HCT116 (cell line): ENCODE measurements at places on chromosomes 6 and 20. TPM values are rescaled to one million over a fixed set of nuclear protein-coding genes. Genes with fewer than 3 reads are reported as not detected.

- DNase-seq, result peak; percentile 68
These were observed 45.6 kb upstream of the RAB23 start for GRCh38 chr6:57267586-57268293.

GRCh38 chr20:59324521-59325141 is 24.2 kb downstream of the EDN3 start:
- no peak for DNase-seq

DNA sequence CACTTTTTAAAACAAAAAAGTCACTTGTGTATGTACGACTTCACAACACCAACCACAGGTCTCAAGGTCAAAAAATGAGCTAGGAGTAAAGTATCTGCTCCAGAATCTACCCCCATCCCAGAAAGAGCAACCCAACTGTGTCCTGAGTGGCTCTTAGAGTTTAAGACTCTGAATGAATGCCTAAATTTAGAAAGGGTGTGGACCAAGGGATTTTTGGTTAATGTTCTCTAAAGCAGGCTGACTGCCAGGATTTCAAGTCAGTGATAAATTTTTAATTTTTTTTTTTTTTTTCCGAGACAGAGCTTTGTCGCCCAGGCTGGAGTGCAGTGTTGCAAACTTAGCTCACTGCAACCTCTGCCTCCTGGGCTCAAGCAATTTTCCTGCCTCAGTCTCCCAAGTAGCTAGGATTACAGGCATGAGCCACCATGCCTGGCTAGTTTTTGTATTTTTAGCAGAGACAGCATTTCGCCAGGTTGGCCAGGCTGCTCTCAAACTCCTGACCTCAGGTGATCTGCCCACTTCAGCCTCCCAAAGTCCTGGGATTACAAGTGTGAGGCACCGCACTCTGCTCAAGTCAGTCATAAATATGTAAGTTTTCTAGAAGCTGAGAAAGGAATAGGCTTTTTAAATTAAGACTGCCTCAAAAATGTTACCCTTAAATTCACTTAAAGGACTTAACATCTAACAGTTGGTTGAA is 20.2 kb downstream of the STAU1 start:
- DNase-seq, result no peak

DNA sequence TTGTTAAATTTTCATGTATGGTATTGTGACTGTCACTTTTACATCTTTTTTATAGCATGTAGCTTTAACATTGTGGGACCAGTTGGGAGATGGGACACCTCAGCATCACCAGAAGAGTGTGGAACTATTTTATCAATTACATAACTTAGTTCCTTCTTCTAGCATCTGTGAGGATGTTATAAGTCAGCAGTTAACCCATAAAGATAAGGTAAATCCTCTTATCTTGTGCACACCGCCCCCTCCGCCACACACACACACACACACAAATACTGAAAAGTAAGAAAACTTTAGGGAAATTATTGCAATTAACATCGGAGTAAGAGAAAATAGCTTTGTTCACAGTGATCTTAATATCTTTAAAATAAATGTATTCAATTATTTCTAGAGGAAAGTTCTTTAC is 60.9 kb downstream of the PGM3 start:
- DNase-seq, result no peak

GRCh38 chr20:41135888-41136679 is 1.3 kb upstream of the PLCG1 start:
- no peak for DNase-seq

- DNase-seq, result peak; percentile 15
These were observed 392.5 kb downstream of the CD83 start for GRCh38 chr6:14510038-14510437.

- no peak for DNase-seq
These were observed 122.6 kb upstream of the NOX3 start for GRCh38 chr6:155578251-155578650.

GRCh38 chr6:157983406-157984119 is 1.9 kb downstream of the SYNJ2 start:
- DNase-seq, result no peak

GRCh38 chr6:167712731-167713475 is 113.8 kb upstream of the AFDN start:
- no peak for DNase-seq

DNA sequence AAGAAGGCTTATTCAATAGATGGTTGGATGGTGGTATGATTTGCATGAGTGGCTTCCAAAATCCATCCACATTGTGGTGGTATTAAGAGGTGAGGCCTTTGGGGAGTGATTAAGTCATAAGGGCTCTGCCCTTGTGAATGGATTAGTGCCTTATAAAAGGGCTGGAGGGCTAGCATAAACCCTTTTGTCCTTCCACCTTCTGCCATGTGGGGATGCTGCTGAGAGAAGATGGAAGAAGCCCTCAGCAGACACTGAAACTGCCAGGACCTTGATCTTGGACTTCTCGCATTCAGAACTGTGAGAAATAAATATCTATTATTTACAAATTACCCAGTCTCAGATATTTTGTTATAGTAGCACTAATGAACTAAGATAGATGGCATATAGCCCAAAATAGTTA is 27.8 kb upstream of the SRPK1 start:
- peak; percentile 40 for DNase-seq

DNA sequence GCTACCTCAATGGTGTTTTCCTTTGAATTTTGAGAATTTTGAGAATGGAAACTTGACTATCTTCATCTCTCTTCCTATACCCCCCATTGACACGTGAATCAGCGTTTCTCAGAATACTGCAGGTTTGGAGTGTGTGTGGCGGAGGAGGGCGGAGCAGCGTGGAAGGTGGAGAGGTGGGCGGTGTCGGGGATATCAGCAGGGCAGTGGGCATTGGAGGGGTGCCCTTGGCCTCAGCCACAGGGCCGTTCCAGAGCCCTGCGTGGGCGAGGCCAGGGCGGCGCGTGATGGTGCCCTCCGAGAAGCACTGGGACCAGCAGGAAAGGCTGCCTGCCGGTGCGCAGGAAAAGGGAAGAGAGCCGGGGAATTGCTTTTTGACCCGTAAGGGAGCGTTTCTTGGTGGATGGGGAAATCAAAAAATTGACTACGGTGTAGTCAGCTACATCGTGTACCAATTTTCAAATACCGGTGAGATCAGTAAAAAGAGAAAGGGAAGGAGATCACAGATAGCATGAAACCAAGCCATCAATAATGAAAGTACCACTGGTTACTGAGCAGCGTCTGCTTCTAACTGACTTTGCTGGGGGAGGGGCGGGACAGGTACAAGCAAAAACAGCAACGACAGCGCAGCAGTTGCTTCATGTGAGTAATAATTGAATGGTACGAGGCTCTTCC is 82.7 kb upstream of the DUSP22 start:
- DNase-seq, result no peak

- no peak for DNase-seq
These were observed 5.1 kb downstream of the HEY2 start for GRCh38 chr6:125754566-125754965.

- DNase-seq, result no peak
These were observed 3.2 kb downstream of the DSE start for GRCh38 chr6:116373940-116374339.

GRCh38 chr20:6295127-6295866 is 172.5 kb upstream of the FERMT1 start:
- DNase-seq, result no peak

DNA sequence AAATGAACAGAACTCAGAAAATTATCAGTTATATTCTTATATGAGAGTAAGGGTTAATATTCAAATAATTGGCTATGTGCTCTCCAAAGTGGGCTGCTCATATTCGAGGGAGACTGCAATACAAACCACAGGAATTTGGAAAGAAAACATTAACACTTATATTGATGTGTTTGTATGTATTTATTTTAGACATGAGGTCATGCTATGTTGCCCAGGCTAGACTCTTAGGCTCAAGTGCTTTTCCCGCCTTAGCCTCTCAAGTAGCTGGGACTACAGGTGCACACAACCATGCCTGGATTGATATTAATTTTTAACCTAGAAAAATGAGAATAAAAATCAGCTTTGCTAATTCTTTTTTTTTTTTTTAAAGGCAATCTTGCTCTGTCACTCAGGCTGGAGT is 35.0 kb downstream of the BTBD9 start:
- DNase-seq, result no peak

GRCh38 chr20:18190338-18191233 is 52.9 kb downstream of the KAT14 start:
- DNase-seq, result no peak

DNA sequence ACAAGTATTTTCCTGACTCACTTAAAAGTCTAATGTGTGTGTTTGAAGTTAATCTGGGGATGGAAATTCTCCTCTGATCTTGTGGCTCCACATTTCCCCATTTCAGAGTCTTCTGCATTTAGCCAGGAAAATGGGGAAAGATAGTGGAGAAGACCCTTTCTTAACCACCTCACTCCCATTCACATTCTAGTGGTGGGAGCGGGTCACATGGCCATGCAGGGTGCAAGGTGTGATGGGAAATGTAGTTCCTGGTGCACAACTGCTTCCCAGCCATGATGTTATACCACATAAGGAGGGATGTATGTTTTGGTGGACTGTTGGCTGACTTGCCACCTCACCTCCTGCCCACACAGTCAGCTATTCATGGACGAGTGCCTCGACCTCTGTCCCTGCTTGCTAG is 61.8 kb downstream of the BANF2 start:
- DNase-seq, result peak; percentile 4

- no peak for DNase-seq
These were observed 126.0 kb downstream of the MOXD1 start for GRCh38 chr6:132275066-132275970.

DNA sequence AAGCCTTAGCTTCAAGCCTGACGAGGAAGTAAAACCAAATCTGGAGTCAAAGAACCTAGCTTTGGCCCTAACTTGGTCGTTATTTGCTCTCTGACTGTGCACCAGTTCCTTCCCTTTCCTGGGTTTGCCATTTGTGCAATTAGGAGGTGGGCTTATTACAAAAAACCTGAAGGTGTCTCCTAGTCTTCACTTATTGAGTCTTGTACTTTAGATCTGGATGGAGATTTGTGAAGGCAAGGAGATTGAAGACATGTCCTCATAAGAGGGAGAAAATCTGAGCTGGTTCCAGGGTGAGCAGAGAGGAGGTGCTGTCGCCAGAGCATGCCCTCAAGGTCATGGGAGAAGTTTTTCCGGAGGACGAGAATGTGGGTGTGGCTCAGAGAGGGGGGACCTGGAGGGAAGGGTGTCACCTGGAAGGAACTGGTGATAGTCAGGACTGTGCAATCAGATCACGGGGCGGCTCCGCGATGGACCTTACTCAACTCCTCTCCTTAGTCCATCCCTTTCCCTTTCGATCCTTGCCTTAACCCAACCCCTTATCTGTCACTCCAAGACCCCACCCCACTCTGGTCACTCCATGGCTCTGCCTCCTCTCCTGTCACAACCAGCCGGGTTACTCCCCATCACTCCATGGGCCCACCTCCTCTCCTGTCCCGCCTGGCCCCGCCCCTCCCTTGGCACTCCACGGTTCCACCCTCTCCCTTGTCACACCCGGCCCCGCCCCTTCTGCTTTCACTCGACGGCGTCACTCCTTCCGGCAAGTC is 588 bp upstream of the ACSS2 start:
- peak; percentile 98 for DNase-seq

- peak; percentile 6 for DNase-seq
These were observed 240.9 kb upstream of the BTBD3 start for GRCh38 chr20:11676630-11677287.

DNA sequence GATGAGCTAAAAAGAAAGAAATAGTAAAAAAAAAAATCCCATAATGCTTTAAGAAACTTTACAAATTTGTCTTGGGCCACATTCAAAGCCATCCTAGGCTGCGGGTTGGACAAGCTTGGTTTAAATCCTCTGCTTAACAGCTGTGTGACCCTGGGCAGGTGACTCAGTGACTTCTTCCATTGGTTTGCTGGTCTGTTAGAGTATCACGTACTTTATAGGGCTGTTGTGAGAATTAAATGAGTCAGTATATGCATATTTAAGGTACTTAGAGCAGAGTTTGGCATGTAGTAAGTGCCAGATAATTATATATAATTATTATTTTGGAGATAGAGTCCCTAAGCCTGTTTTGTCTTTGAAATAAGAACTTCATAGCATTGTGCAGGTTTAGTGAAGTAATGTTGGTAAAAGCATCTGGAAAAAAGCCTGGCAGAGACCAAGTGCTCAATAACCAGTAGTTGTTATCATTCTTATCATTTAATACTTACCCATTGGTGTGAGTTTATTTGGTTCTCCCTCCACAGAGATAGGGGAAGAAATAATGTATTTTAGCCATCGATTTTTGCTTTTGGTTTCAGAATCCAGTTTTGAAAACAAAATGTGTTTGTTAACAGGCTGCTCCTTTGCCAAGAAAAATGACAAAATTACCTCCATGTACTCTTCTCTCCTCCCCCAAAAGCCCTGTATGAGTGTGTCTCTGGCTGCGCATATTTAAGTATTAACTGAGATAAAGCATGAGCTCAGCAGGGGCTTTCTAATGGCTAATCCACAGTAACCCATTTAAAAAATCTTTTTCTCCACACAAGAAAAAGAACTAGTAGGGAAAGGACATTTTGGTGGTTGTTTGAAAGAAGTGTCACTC is 67.2 kb downstream of the FOXO3 start:
- DNase-seq, result no peak

- no peak for DNase-seq
These were observed 4.4 kb downstream of the SMLR1 start for GRCh38 chr6:130831607-130832006.

DNA sequence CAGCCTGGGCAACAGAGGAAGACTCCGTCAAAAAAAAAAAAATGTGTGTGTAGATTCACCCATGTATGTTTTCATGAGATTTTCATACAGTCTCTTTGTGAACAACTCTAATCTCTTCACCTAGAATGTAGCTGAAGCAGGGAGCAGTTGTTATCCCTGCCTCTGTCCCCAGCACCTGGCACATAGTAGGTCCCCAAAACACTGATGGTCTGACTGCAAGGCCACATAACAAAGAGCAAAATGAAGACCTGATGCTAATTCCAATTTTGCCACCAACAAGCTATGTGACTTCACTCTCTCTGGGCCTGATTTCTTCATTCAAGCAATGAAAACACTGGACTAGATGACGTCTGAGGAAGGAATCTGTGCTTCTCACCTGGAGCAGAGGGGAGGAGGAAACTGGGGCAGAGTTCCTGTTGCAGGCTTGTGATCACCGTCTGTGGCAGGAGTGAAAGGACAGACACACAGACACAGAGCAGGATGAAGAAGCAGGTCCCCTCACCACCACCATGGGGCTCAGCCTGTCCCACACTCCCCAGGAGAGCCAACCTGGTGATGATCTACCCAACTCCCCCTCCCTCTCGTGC is 4.6 kb downstream of the SLC44A4 start:
- DNase-seq, result no peak

HMGA1 gene
- total RNA-seq, result 2,459 TPM

SOX18 gene
- total RNA-seq, result 3.3 TPM

PAK1IP1 gene
- 24.3 TPM for total RNA-seq

GABRR1 gene
- total RNA-seq, result not detected

BFSP1 gene
- total RNA-seq, result 8.8 TPM

PAX1 gene
- not detected for total RNA-seq

ANKRD6 gene
- 9.9 TPM for total RNA-seq

CST2 gene
- not detected for total RNA-seq

GPX6 gene
- not detected for total RNA-seq

FILIP1 gene
- 0.05 TPM for total RNA-seq
